ENCODE measurements at places on chromosomes 2 and 18.

- DNase-seq: peak; percentile 70
Measured at GRCh38 chr2:240624950-240625621, at the start of gene GPR35. GPR35 (plus strand) TSS chr2:240625480; CDS start chr2:240629953, 4,473 bp downstream.

GRCh38 chr2:162490052-162490717 is 146.3 kb downstream of the GCA start:
- no peak for DNase-seq

- no peak for DNase-seq
Measured at GRCh38 chr18:60096428-60096827, 196.6 kb downstream of the PMAIP1 start.

DNA sequence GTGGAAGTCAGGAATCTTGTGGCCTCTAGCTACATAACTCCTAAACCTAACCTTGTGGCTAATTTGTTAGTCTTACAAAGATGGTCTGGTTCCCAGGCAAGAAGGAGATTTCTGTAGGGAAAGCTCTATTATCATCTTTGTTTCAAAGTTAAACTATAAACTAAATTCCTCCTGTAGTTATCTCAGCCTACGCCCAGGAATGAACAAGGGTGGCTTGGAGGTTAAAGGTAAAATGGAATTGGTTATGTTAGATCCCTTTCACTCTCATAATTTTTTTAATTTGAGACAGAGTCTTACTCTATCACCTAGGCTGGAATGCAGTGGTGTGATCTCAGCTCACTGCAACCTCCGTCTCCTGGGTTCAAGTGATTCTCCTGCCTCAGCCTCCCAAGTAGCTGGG is 24.6 kb upstream of the PDK1 start:
- DNase-seq: no peak

All from activated CD8-positive, alpha-beta memory T cell treated with anti-CD3 and anti-CD28 coated beads for 4 hours (primary cell).